ENCODE measurements at places on chromosomes 11 and 22.

GRCh38 chr11:7098235-7098832 lies 9.5 kb downstream of the RBMXL2 start:
- peak; percentile 42 for DNase-seq

- no peak for DNase-seq
Measured at GRCh38 chr11:126361400-126361799, 5.9 kb downstream of the ST3GAL4 start.

- DNase-seq: no peak
Measured at GRCh38 chr11:73914284-73914683, 36.5 kb upstream of the DNAJB13 start.

DNA sequence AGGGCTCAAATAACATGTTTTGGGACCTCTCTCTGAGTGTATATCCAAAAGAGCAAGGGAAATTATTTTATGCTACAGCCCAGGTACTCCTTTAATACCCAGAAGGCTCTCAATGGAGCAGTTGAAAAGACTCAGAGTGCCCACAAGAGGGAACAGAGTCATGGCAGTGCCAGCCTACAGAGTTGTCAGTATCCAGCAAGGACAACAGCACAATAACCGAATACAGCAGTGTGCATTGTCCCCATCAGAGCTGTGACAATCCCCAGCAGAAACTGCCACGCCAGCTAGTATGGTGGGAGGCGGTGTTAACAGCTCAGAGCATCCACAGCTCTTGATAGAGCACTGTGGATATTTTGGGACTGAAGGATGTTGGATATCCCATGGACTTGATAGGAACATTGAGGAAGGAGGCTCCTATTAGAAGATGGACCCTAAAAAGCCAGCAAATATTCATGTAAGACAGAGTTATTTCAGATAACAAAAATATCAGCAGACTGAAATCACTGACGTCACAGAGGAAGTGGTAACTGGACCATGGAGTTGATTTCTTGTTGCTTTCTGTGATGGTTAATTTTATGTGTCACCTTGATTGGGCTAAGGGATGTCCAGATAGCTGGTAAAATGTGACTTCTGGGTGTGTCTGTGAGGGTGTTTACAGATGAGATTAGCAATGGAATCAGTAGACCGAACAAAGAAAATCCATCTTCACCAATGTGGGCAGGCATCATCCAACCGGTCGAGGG lies 17.7 kb upstream of the PAFAH1B2 start:
- no peak for DNase-seq

DNA sequence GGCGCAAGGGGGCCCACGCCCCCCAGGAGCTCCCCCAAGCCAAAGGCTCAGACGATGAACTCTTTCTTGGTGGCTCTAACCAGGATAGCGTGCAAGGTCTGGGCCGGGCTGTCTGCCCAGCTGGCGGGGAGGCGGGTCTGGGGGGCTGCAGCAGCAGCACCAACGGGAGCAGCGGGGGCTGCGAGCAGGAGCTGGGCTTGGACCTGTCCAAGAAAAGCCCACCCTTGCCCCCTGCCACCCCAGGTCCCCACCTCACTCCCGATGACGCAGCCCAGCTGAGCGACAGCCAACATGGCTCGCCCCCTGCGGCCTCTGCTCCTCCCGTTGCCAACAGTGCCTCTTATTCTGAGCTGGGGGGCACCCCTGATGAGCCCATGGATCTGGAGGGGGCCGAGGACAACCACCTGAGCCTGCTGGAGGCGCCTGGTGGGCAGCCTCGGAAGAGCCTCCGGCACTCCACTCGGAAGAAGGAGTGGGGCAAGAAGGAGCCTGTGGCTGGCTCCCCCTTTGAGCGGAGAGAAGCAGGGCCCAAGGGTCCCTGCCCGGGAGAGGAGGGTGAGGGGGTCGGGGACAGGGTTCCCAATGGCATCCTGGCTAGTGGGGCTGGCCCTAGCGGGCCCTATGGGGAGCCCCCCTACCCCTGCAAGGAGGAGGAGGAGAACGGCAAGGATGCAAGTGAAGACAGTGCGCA lies 21.6 kb upstream of the TMEM191C start:
- no peak for DNase-seq

DNA sequence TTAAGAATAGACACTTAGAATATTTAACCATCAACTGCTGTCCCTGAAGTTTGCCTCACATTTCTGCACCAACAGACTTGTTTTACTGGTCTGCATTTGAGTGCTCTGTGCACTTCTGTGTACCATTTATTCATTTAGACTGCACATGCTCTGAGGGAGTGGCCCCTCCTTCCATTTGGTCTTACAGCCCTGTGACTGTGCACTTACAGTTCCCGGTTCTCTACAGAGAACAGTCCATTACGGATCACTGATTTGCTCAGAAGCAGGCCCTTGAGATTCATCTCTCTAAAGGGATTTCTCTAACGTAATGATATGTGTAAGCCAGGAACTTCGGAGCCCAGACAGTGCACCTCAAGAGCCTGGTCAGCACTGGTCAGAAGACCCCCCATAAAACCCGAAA lies 247.3 kb upstream of the BLID start:
- no peak for DNase-seq

Data from fibroblast of skin of back (primary cell).